ENCODE measurements at places on chromosomes 6 and 20.

GRCh38 chr6:111515259-111515658 lies 32.2 kb upstream of the REV3L start:
- DNase-seq: no peak

DNA sequence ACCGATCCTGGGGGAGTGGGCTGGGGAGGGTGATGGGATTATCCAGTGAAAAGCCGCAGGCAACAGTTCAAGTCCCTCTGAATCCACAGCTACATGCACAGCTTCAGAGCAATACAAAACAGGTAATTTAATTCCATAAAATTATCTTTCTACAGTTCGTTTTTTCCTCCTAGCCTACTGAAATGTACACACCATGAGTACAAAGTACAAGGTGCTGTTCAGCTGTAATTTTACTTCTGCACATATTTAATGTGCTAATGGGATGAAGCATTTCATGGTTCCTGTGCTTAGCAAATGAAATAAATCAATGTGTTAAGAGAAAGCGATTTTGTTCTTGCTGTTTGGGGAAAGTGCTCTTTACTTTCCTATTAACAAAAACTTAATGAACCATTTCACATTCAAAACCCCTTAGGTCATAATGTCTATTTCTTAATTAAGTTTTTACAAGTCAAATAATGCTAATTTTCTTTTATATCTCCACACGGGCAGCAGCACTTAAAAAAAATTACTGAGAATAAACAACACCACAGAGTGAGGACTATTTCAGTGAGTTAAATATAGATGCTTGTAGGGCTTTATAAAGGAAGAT lies 71.8 kb downstream of the INSM1 start:
- no peak for DNase-seq

GRCh38 chr6:2911171-2911570 lies 8.1 kb upstream of the SERPINB9 start:
- no peak for DNase-seq

GRCh38 chr6:149395185-149395584 lies 4.9 kb upstream of the SUMO4 start:
- DNase-seq: no peak

- DNase-seq: peak; percentile 37
These were observed 42.9 kb upstream of the FAM83D start for GRCh38 chr20:38883081-38883980.

- no peak for DNase-seq
These were observed 39.4 kb downstream of the RREB1 start for GRCh38 chr6:7147051-7147671.

GRCh38 chr20:62103508-62104233 lies 18.6 kb upstream of the LSM14B start:
- no peak for DNase-seq

GRCh38 chr6:129684903-129685661 lies 24.9 kb downstream of the ARHGAP18 start:
- DNase-seq: no peak

DNA sequence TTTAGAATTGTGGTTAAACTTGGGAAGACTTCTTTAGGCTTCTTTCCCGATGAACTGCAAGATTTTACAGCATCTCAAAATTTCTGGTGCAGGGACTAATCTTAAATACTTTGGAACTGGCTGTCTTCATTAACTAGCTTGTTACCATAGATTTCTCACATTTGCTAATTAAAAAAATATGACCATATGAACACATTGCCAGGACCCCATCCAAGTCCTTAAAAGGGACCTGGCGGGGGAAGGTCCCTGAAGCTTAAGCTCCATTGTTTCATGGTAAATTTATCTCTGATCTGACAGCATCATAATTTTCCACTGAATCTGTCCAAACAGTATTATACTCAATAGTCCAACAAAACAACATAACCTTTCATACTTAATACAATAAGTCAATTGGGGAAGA lies 517.8 kb upstream of the FLRT3 start:
- DNase-seq: no peak

DNA sequence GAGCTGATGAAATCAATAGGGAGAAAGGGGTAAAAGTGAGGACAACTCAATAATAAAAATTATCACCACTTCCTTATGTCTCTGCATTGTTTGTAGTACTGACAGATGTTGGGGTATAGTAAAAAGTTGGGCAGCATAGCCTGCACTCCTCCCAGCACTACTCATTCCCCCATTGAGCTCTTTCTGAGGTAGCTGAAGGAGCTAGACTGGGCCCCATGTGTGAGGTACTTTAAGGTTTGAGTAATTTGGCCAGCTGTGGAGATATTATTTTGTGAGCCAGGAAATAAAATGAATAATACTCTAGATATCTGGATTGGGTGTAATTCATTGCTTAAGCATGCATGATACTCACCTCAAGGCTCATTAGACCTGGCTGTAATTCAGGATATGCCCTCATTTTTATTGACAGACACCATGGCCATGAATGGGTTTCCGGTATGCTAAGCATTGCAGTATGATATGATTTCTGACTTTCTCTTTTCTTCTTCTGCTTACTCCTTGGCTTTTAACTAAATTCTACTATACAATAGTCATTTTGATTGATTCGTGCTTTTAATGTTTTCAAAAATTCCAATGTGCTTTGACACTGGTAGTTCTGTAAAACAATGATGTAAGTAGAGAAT lies 283.9 kb upstream of the RIMS1 start:
- no peak for DNase-seq

DNA sequence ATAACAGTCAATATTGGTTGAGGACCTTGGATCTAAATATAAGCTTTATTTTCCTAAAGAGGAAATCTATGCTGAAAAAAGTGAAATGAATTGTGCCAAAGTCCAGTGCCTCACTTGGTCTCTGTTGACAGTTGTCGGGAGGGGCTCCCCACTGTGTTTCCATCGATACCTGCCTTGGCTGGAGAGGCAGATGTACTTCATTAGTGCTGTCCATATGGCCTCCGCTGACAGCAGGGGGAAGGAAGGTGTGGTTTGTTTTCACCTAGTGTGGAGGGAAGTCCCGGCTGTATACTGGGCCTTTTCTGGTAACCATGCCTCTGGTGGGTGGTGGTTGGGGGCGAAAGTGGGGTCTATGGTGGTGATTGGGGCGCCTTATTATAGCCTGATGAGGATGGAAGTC lies 42.7 kb downstream of the CD2AP start:
- no peak for DNase-seq

DNA sequence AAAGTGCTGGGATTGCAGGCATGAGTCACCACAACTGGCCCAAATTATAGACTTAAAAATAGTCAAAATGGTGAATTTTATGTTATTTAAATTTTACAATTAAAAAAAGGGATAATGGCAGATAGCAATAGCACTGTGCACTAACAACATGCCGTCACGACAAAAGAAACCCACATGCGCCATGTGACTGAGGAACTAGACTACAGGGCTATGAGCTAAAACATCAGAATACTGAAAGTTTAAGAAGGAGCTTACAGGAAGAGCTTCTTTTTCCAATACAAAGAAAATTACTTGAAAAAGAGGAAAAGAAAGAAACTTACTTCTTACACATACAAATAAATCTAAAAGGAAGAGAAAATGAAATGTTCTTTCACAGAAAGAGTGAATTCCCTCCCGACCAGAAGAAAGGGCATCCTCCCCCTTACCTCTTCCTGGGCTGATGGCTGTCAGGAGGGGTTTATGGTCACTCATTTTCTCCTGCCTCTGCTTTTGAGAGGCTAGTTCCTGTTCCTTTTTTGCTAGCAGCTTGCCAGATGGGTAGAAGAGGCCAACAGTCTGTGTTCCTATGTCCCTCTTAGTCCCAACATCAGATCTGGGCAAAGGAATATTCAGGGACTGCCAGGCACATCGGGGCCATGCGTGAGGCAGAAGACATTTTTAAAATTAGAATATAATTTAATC lies 54.5 kb downstream of the DZANK1 start:
- no peak for DNase-seq

GRCh38 chr6:30007132-30007764 lies 53.8 kb upstream of the POLR1H start:
- DNase-seq: peak; percentile 48

GRCh38 chr20:63208346-63208909 lies 7.5 kb downstream of the YTHDF1 start:
- no peak for DNase-seq

GRCh38 chr6:116625872-116626271 lies 9.6 kb downstream of the RSPH4A start:
- no peak for DNase-seq

- DNase-seq: no peak
These were observed 206.4 kb upstream of the CITED2 start for GRCh38 chr6:139580592-139581484.

GRCh38 chr20:2137552-2138201 lies 36.0 kb downstream of the STK35 start:
- no peak for DNase-seq
